ENCODE measurements at places on chromosomes 11 and 22.

DNA sequence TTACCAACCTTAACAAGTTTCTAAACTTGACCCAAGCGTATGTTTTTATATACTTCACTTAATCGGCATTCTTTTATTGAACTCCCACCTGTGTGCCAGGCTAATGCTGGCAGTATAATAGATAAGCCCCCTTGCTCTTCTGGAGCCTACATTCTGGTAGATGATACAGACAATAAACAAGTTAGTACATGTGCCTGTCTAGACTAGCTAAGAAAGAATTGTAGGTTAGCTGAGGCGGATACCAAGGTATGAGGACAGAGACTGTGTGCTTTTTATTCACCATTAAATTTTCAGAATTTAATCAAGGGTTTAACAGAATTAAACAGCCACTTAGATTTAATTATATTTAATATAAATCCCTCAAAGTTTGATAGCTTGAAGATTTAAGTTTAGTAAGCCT, 45.7 kb downstream of the TTC17 start:
- DNase-seq = no peak

GRCh38 chr11:9150926-9151325, 59.5 kb upstream of the SCUBE2 start:
- DNase-seq = no peak

DNA sequence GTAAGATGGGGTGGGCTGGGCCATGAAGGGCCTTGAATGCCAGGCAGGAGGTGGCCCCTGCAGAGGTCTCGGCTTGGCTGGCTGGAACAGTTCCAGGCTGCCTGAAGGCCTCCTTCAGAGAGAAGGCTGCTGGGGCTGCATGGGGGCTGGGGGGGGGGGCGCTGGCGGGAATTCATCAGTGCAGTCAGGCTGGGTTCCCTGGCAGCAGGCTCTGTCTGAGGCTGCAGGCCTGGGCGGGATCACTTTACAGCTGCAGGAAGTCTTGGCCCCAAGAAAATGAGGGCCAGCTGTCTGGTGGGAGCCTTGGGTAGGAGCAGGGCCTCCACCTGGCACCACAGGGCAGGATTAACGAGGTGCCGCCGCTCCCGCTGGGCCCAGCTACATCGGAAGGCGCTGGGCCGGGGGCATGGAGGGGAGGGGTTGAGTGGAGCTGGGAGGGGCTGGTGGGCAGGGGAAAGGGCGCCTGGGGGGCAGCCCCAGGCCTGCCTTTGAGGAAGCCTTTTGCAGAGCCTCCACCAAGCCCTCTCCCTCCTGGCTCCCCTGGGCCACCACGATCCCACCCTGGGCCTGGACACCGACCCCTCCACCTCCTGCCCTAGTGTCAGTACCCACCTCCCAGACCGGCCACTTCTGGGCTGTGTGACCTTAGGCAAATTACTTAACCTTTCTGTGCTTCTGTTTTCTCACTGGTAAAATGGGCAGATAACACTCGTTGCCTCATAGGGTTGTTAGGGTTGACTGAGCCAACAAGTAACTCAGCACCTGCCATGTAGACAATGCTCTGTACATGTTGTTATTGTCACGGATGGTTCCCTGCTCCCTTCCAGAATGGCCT, 31.0 kb upstream of the HMOX1 start:
- peak; percentile 34 for DNase-seq

DNA sequence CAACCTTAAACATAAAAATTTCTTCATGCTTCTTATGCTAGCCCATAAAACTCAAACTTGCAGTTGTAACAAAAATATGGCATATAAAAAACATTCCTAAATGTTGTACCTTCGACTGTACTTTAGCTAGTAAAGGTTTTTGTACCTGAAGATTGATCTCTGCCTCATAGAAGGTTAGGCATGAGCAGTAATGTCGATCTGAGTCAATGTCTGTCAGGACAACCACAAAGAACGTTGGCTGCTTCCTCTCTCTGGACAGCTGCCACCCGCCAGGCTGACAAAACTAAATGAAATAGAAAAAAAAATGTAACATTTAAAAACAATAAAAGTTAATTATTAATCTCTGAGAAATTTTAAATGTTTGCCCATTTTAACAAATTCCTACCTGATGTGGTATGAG, 251.3 kb downstream of the SBF2 start:
- no peak for DNase-seq

DNA sequence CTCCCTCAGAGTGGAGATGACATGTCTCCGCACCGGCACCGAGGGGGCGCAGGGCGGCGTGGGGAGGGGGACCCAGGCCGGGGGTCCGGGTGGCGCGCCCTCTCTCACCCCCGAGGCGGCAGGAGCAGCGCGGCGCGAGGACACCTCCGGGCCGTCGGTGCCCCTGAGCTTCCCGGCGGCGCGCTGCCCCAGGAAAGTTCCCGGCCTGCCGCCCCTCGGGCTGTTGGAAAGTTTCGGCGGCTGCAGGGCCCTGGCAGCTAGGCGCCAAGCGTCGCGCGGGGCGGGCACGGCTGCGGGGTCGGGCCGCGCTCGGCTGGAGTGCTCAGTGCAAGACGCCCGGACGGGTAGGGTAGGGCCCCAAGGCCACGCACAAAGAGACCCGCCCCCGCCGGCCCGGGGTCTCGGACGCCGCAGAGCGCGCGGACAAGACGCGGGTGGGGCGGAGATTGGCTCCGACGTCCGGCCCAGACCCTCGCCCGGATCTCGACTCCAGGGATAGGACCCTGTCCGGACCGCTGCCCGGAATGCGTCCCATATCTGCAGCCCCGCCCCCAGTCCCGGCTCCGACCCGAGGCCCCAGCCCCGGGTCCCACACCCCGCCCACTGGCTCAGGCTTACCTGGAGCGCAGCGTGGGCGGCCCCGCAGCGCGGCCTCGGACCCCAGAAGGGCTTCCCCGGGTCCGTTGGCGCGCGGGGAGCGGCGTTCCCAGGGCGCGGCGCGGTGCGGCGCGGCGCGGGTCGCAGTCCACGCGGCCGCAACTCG, 471 bp downstream of the ARVCF start:
- DNase-seq = no peak

DNA sequence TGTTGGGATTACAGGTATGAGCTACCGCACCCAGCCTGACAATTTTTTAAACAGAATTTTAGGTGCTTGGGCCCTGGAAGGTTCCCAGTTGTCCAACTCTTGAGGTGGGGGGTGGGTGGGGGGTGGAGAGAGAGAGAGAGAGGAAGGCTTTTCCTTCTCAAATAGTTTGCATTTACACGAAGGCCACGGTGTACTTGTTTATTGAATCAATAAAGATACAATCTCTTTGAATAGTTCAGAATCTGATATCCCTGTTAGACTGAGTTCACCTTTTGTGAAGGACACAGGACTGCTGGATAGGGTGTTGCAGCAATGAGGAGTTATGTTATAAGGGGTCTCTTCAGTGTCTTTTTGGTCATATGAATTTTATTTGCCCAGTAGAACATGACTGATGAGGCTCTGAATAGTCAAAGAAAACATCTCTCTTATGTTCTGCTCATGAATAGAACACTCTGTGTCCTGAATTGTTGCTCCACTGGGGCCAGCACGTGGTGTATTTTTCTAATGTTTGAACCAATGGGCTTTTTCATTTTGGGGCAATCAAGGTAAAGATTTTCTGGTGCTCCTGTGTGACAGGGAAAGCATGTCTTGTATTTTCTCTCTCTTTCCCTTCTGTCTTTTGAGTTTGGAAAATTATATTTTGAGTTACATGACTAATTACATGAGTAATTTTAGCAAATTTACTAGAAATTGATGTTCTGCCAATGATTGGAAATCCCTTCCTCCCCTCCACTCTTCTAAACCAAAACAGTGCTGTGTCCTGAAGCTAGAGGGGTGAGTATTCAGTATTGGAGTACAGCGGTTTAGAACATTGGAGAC, 61.7 kb downstream of the PTPRJ start:
- no peak for DNase-seq

DNA sequence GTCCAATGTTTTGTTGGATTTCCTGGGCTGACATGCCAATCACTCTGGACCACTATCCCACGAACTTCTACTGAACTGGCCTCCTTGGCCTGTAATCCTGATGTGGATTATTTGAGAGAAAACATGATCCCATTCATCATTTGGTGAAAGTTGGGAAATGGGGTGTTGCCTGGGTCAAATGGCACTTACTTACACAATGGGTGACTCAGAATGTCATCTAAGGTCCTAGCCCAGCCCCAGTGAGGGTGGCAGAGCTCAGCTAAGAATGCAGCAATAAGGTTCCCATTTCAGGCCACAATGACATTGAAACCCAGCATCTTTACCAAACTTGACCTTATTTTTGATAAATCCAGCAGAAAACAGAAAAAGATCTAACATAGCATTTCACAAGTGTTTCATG, 8.0 kb upstream of the DSCAML1 start:
- no peak for DNase-seq

- peak; percentile 77 for DNase-seq
Observed at GRCh38 chr22:43263645-43264514, 76.9 kb upstream of the TTLL12 start.

DNA sequence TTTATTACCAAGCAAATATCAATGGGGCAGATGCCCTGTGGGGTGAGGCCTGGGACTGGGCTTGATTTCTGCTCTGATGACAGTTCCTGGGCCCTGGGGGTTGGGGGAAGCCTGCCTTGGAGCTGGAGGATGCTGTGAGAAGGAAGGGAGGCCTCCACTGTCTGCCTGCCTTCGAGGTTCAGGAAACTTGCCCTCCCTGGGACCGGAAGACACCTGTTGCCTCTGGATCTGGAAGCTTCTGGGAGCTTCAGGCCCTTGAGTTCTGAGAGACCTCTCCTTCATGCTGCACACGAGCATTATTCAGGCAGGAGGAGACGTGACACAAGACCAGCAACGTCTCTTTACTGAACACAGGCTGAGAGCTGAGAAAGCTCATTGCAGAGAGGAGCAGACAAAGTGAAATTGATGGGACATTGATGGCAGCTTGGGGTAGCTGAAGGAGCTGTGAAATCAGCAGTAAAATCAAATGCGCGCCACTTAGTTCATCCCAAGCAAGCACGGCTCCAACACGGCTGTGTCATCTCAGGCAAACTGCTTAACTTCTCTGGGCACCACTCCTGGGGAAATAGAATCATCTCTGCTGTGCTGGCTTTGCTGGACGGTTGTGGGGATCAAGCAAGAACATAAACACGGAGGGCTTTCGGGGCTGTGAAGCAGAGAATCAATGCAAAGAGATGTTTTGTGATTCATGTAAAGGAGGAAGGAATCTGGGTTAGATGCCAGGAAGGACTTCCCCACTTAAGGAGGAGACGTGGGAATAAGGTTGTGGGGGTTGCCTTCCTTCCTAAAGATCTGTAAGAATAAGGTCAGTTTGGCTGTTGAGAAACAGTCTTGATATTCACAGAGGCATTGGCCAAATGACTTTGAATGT, 64.5 kb downstream of the TP53I11 start:
- DNase-seq = peak; percentile 71

GRCh38 chr22:45007391-45008185, 2.2 kb downstream of the PHF21B start:
- DNase-seq = peak; percentile 17

DNA sequence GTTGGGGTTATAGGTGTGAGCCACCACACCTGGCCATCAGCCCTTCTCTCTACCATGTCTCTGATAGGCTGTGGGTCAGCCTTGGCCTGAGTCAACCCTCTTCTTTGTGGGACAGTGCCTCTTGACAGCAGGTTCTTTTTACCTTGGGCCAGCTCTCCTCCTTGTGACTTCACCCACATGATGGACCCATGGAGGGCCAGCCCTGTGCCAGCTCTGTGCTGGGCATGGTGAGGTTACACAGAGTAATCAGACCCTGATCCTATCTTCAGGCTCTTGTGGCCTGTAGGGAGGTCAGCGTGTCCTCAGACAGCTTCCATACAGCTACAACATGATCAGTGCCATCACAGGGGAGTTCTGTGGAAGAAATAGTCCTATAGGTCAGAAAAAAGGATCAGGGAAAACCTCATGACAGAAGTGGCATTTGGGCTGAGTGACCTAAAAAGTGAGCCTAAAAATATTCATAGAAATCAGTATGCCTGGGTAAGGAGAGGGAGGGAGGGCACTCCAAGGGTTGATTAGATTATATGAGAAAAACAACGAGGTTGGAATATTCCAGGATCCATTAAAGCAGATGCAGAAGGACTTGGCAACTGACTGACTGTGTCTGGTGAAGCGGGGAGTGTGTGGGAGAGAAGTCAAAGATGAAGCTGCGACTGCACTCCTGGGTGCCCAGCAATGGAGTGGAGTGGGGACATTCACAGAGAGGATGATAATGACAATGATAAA, 17.1 kb downstream of the OTOG start:
- no peak for DNase-seq

GRCh38 chr11:64234647-64235379, 429 bp downstream of the VEGFB start:
- DNase-seq = no peak

GRCh38 chr11:111351374-111352055, 27.6 kb downstream of the POU2AF1 start:
- no peak for DNase-seq

GRCh38 chr11:5210376-5210885, 9.9 kb upstream of the OR51V1 start:
- no peak for DNase-seq

- DNase-seq = no peak
Observed at GRCh38 chr11:101797335-101797734, 117.5 kb upstream of the CEP126 start.

DNA sequence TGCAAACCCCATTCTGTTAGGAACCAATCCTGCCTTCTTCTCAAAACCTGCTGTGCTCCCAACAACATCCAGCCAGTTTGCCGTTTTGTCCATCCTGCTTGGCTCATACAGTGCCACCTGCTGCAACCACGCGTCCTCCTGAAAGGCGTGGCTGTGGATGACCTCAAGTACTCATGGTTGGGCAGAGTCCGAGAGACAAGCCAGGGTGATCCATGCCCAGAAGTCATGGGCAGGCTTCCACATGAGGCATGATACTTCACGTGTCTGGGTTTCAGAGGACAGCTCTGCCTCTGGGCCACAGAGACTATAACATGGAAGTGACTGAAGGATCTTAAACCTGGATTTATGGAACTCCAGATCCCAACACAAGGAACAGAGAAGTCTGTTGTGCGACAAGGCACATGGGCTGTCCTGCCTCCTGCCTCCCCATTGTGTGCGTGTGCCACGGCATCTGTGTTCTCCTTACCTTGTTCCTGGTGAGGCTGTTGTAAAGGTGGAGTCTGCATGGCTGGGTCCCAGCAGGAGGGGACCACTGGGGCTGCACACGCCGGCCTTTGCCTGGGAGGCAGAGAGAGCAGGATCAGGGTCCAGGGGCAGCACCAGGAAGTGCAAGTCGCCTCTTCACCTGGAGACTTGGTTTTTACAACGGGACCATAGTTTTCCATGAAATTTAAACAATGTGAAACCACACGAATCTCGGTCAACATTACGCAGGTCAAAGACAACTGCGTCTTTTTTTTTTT, 15.4 kb downstream of the CARS1 start:
- DNase-seq = no peak

GRCh38 chr22:22207845-22208564, 36.6 kb upstream of the VPREB1 start:
- peak; percentile 45 for DNase-seq

All from fibroblast of skin of right quadriceps (primary cell).